ENCODE measurements at places on chromosomes 1 and 21. TPM values are rescaled to one million over a fixed set of nuclear protein-coding genes. Genes with fewer than 3 reads are reported as not detected.

- DNase-seq, result no peak
Measured at GRCh38 chr1:94105957-94106529, 14.9 kb downstream of the ABCA4 start.

GRCh38 chr1:199182186-199182843 is 543.5 kb downstream of the PTPRC start:
- DNase-seq, result no peak

GRCh38 chr1:177209357-177209756 is 38.6 kb downstream of the BRINP2 start:
- peak; percentile 93 for DNase-seq

DNA sequence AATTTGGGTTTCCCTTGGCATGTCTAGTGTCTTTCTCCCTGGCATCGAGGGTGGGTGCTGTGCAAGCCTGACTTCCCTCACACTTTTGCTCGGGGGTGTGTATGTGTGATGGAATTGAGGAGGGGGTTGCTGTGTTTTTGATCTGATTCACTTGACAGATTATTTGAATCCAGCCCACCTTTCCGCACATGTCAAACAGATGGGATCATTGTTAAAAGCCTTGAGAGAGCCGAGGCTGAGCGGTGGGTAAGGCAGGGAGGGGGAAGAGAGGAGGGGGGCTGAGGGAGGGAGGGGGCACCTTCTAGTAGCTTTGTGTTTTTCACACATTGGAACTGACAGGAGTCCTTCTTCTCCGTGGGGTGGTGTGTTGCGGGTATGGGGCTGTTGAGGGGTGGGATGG is 90.0 kb downstream of the PAPPA2 start:
- no peak for DNase-seq

GRCh38 chr1:160925652-160926244 is 28.9 kb downstream of the ITLN2 start:
- DNase-seq, result no peak

DNA sequence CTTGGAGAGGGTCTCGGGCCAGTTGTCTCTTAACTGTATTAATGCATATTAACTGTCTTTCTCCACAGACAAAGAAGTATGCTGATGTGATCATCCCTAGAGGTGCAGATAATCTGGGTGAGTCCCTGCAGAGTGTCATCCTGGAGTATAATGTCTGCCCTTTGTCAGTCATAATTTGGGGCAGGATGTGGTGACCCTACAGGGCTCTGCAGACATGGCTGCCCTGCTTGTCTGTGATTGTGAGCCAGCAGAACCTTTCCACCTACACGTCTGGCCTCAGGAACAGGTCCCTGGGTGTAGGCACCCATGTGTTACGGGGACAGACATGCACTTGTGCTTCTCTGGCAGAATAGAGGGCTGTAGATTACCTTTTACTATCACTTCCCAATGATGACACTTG is 78.4 kb downstream of the UCK2 start:
- no peak for DNase-seq

GRCh38 chr1:185570962-185571361 is 163.2 kb upstream of the HMCN1 start:
- DNase-seq, result no peak

The KIAA0040 gene
- polyA plus RNA-seq, result 17.9 TPM

The URB1 gene
- 15.3 TPM for polyA plus RNA-seq

The CLCA4 gene
- not detected for polyA plus RNA-seq

The SH3BGR gene
- polyA plus RNA-seq, result 0.77 TPM

The KRTAP10-12 gene
- not detected for polyA plus RNA-seq
